ENCODE measurements at places on chromosomes 1 and 21.

DNA sequence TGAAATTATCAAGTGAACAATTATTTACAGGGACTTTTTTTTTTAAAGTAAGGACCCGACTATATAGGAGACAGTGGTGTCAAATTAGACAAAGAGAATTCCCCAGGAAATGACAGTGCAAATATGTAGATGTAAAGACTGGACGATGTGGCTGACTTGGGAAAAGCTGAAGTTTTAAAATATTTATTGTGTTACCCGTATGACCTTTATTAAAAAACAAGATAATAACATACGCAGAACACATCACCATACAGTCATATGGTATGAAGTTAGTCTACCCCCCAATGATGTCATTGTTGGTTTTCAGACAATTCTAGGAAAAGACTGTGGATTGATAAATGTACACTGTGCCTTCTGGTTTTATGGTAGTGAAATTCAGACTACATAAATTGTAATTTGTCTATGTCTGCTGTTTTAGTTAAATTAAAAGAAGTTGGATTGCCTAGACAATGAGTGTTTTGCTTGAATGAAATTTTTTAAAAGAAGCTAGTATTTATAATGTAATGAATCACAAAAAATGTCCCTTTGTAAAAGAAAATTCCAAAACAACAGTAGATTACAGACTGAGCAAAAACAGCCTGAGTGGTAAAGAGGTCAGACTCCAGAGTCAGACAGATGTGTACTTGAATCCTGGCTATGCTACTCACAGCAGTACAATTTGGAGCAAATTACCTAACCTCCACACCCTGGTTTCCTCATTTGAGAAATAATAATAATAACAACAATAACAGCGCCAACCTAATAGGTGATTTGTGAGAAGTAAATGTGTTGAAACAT lies 15.5 kb upstream of the PDC start:
- DNase-seq: no peak

GRCh38 chr1:160550572-160551034 lies 27.5 kb upstream of the SLAMF6 start:
- DNase-seq: no peak

GRCh38 chr21:38936240-38936639 lies 130.5 kb downstream of the ETS2 start:
- DNase-seq: no peak

- DNase-seq: no peak
These were observed 33.8 kb upstream of the IL20 start for GRCh38 chr1:206831650-206832049.

DNA sequence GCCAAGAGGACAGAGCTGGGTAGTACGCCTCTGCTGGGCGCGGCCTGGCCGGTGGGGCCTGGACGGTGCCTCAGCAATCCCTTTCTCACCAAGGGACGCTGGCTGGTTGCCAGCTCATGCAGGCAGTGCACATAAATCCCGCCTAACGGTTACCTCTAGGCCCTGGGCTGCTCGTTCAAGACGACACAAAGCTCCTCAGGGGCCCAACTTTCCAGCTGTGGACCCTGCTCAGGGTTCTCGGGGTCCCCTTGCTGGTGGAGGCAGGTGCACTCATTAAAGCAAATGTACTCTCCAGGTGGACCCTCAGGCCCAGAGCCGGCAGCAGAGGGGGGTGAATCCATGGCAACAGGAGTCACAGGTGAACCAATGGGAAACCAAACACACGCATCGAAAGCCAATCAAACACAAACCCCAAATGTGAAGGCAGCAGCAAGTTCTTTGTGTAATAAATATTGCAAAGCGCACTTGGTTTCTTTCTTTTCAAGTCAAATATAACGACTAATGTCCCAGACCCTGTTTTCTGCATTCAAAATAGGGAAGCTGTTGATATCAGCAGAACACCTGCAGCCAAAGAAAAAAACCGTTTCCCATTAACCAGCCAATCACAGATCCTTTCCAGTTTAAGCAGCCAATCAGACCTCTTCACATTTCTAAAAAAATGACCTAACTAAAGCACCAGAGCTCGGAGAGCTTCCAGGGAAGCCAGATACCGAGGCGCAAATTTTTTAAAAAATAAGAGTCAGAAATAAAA lies 26.1 kb upstream of the CLSTN1 start:
- DNase-seq: no peak

DNA sequence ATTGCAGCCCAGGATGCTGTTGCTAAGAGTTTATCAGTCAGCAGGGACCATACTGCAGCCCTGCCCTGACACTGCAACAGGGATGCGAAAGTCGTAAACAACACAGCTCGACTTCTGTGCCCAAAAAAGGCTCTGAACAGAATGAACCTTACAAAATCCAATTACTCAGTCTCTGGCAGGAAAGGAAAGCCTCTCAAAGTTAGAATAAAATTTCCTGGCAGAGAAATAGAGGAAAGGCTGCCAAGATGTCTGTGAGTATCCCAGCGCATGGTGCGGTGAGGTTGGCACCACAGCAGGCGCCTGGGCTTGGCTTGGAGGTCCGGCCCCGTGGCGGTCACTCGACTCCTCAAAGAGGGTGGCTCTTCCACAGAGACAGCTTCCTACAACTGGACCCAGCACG lies 185.8 kb downstream of the PCP4 start:
- peak; percentile 74 for DNase-seq

DNA sequence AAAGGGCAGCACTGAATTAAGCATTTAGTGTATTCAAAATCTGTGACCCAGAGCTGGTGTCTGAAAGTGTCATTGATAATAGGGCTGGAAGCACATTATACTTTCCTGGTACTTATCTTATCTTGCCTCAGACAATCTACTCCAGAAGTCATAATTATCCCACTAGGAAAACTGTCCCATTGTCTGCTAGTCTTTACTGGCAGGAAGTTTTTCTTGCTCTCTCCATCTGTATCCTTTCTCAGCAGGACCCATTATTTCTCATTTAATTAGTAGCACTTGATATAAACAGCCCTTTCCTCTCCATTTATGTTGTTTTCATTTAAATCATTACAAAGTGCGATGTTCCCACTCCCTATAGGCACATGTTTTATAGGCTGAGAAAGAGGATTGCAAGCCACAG lies 36.5 kb upstream of the BARHL2 start:
- DNase-seq: no peak

DNA sequence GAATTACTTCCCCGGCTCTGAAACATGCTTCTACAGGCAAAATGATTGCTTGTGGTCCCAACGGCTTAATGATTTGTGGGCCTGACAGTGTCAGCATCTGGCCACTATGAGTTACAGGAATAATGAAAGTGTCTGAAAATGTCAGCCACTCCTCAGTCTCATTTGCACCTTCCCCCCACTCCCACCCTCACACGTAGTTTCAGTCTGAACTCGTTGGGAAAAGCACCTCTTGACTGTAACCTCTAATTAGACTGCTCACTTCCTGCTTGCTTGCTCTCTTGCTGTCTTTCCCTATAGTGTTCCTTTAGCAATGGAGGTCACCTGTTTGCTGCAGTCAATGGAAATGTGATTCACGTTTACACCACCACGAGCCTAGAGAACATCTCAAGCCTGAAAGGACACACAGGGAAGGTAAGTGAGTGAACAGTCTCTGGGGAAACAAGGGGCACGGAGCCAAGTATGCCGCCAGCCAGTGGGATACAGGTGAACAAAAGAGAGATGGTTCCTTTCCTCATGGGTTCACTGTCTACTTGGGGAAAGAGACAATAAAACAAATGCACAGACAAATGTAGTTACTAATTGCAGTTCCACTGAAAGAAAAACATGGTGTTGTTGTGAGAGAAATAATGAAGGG lies 27.1 kb downstream of the CFAP57 start:
- no peak for DNase-seq

DNA sequence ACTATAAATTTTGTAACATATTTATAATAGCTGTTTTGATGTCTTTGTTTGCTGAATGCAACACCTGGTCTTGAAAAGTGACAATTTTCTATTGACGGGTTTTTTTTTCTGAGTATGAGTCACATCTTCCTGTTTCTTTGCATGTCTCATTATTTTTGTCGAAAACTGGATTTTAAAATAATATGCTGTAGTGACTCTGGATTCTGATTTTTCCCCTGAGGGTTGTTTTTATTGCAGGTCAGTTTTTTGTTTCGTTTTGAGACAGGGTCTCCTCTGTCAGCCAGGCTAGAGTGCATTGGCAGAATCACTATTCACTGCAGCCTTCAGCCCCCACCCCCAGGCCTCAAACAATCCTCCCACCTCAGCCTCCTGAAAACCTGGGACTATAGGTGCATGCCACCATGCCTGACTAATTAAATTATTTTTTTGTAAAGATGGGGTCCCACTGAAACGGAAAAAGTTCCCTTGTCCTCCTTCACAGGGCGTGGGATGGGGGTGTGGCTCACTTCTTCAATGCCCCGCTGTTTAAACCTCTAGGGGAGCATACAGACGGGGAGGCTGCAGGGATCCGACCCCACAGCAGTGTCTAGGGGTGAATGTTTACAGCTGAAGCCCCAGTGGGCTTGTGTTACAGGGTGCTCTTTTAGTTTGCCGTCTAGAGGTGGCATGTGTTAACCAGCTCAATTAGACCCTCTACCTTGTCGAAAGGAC lies 11.3 kb upstream of the PPIE start:
- DNase-seq: no peak

- no peak for DNase-seq
These were observed 33.7 kb downstream of the GLUL start for GRCh38 chr1:182357913-182358312.

DNA sequence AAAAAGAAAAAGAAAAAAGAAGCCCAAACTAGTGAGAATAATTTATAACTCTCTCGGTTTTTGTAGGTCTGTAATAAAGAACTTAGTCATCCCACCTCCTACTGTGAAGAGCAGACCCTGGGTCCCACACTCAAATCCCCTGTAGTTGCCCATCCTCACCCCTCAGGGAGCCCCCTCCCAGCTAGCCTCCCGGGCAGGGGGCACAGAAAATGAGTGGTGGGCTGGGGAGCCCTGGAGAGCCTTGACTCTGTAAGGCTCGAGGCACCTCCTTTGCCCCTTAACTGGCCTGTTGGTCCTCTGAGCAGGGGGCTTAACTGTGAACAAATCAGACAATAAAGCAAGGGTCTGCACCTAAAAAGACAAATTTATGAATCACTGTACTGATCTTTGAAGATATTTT lies 57.5 kb upstream of the PRKACB start:
- no peak for DNase-seq

- DNase-seq: no peak
These were observed 273.4 kb upstream of the CACYBP start for GRCh38 chr1:174726167-174726879.

DNA sequence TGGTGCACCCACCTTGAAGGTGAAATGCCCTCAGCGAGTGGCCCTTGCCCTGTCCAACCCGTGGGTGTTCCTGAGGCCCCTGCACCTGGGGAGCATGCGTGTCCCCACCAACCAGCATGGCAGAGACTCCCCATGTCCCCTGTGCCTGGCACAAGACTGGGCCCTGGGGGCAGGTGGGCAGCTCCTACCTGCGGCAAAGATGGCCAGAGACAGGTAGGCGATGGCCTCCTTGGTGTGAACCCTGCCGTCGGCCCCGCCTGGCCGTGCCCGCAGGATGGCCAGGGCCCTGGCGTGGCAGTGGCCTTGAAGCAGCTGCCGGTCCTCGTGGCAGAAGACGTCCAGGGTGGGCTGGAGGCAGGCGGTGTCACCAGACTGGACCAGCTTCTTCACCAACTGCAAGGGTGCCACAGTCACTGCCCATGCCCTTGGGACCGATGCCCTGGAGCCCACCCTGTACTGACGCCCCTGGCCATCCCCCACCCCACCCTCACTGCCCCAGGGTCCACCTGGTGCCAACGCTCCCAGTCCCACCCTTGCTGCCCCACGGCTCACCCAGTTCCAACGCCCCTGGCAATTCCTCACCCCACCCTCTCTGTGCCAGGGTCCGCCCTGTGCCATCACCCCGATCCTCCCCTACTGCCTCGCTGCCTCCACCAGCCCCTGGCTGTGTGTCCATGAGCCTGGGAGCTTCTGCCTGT lies 15.7 kb downstream of the TTC34 start:
- DNase-seq: no peak

DNA sequence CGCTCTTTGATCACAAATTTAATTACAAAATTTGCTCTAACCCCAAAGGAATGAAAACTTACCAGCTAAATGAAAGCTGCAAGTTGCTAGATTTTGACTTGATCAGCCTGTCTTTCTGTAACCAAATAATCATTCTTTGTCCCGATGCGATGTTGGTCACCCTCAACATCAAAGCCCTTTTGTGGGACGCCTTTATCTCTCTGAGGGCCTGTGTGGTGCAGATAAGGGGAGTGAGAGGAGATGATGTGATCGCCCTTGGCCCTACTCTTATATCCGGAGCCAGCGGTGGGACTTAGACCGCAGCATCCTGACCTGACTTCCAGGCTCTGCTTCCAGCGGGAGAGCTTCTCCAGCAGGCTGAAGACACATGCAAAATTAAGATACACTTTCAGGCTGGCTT lies 19.3 kb upstream of the UMODL1 start:
- DNase-seq: no peak

GRCh38 chr1:160338580-160338979 lies 4.5 kb downstream of the COPA start:
- DNase-seq: no peak

- no peak for DNase-seq
These were observed 4.7 kb upstream of the CCSAP start for GRCh38 chr1:229347528-229347927.

DNA sequence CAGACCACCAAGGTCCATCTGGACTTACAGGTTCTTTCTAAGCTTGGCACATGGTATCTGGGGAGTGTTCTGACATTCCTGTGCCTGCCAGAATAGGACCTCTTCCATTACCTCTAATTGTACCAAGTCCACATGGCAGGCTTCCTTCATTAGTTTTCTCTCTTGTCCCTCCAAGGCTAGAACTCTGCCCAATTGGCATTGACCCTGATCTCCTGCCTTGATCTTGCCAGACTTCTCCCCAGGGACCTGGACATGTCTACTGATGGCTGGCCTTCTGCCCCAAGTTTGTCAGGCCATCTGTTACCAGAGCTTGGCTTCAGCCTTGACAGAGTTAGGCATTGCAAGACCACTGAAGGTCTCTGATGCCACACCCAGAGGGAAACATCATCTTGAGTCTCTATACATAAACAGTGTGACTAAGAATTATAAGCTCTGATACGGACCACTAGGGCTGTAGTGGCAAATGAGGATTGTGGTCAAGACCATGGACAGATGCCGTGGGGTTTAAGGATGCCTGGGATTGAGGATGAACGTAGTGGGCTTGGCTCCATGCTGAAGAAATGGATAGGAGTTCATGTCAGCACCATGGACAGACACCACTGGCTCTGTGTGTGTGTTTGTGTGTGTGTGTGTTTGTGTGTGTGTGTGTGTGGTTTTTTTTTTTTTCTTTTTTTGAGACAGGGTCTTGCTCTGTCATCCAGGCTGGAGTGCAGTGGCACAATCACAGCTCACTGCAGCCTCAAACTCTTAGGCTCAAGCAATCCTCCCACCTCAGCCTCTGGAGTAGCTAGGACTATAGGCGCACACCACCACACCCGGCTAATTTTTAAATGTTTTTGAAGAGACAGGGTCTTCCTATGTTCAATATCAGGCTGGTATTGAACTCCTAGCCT lies 19.5 kb upstream of the PSMB2 start:
- DNase-seq: no peak

- no peak for DNase-seq
These were observed 176.3 kb upstream of the NFIA start for GRCh38 chr1:60906039-60906438.

DNA sequence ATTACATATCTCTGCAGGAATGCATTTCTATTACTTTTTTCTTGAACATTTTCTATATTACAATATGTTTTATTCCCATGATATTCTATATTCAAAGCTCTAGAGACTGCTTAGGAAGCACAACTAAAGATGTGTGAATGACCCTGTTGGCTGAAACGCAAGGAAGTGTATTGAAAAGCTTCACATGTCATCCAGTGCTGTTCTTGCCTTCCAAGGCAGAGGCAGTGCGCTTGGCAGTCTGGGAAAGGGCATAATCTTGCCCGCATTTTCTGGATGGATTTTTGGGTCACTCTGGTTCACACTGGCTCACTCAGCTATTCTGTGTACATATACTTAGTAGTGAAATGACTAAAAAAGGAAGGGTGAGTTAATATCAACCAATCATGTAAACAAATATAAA lies 262.4 kb downstream of the PTPRC start:
- DNase-seq: no peak

Measured in prostate gland (tissue), 2 donors.